ENCODE measurements at places on chromosomes 1 and 21.

DNA sequence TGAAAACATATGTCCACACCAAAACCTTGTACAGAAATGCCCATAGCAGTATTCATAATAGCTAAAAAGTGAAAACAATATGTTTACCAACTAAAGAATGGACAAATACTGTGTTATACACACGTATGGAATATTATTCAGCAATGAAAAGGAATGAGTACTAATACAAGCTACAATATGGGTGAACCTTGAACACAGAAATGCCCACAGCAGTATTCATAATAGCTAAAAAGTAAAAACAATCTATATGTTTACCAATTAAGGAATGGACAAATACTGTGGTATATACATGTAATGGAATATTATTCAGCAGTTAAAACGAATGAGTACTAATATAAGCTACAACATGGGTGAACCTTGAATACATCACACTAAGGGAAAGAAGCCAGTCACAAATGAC, 3.0 kb downstream of the BTG3 start:
- DNase-seq: no peak

GRCh38 chr1:68074472-68074871, 24.0 kb upstream of the DIRAS3 start:
- no peak for DNase-seq

DNA sequence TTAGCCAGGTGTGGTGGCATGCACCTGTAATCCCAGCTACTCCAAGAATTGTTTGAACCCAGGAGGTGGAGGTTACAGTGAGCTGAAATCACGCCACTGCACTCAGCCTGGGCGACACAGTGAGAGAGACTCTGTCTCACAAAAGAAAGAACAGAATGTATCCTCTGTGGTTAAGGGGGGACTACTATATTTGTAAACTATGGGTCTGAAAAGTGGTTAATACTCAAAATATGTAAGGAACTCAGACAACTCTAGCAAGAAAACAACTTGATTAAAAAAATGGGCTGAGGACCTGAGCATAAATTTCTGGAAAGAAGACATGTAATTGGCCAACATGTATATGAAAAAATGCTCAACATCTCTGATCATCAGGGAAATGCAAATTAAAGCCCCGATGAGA, 11.2 kb downstream of the FNBP1L start:
- DNase-seq: no peak

- DNase-seq: no peak
Measured at GRCh38 chr1:147236959-147237791, 5.3 kb upstream of the CHD1L start.

DNA sequence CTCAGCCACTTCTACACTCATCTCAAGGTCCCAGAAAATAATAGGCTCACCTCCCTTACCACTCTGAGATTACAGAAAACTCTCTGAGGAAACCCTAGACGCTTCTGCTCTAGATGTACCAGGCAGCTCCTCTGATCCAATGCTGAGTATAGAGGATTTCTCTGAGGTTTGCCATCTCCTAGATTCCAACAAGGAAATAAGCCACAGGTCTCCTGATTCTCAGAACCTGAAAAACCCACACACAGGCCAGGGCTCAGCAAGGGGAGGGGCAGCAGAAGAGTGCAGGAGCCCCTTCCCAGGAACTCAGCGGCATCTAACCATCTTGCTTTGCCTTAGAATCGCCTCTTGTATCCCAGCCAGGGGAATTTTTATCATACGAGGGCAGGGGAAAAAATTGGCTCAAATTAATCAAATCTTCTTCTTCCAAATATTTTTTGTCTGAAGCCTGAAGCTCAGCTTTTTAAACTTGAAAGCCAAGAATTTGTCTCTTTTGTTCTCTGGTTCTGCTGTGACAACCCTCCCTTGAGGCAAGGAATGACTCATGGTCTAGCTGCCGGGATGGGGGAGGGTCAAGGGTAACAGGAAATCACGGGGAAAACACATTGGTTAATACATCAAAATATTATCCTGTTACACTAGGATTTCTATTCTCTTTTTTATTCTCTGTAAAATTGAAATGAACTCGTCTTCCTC, 30.8 kb downstream of the GORAB start:
- no peak for DNase-seq

DNA sequence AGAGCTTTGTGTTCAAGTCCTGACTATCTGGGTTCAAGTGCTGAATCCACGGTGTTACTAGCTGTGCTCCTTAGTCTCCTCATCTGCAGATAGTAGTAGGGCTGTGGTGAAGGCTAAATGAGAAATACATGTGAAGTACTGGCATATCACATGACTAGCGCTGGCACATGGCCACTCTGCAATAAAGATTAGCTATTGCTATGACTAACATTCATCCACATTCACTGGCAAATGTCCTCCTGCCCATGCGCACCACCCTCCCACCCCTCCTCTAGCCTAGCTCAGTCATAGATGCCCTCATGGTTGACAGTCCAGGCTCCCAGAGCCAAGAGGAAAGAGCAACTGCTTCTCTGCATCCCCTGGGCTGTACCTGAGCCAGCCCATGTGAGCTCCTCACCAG, 8.5 kb upstream of the COL8A2 start:
- no peak for DNase-seq

DNA sequence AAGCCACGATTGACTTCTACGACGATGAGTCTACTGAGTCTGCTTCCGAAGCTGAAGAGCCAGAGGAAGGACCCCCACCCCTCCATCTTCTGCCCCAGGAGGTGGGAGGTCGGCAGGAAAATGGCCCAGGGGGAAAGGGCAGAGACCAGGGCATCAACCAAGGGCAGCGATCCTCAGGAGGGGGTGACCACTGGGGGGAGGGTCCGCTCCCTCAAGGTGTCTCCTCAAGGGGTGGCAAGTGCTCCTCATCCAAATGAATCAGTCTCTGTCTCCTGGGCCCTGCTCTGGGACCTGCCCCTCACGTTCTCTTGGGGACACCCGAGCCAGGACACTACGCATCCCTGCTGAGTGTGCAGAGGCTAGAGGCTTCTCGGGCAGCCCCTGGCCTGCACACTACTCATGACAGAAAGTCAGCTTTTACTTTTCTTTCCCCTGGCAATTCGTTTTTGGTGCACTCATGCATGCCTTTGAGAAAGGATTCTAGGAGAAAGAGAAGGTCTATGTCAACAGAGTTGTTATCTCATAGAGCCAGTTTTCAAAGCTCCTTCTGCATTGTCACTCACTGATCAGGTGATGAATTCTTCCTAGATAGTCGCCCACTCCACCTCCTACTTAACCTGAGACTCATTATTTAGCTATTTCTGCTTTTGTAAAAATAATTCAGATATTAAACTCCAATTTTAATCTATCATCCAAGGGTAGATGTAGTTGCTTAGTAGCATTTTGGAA, 11.6 kb downstream of the RIPPLY3 start:
- DNase-seq: no peak

DNA sequence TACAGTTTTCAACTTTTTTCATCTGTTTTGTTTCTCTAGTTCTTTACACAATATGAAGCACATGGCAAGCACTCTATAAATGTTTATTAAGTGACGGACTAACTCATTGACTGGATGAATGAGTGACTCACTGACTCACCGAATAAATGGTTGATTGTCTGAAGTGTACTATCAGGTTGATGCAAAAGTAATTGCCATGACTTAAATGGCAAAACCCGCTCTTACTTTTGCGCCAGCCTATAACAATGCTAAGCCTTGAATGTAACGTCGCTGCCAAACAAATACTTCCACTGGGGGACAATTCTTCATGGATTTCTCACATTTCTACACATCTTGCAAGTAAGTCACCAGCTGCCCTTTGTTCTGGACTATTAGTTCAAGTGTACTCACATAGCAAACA, 109.0 kb upstream of the KCTD3 start:
- no peak for DNase-seq

GRCh38 chr21:42760361-42760950, 107.0 kb downstream of the PDE9A start:
- DNase-seq: no peak
